ENCODE measurements at places on chromosomes 4 and X.

GRCh38 chr4:48503233-48504025 lies 13.4 kb downstream of the ZAR1 start:
- no peak for DNase-seq

- DNase-seq: no peak
Observed at GRCh38 chr4:109051054-109051453, 251.4 kb downstream of the COL25A1 start.

DNA sequence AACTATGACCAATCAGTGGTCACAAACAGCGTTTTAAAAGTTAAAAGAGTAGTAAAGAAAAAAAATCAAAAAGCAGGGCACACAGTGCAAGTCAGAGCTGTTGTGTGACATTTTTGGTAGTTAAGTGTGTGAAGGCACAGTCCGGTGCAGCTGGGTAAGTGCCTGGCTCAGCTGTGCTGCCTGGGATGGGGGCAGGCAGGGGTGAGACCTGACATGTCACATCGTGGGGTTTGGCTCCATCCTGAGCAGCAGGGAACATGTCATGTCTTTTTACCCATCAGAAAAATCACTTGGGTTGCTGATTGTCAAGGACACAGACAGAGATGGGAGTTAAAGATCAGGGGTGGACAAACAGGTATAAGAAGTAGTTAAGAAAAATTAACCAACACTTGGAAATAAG lies 125.1 kb downstream of the NSUN7 start:
- no peak for DNase-seq

GRCh38 chr4:170080496-170080895 lies 9.3 kb downstream of the AADAT start:
- DNase-seq: no peak

GRCh38 chr4:156186111-156186510 lies 232.4 kb upstream of the CTSO start:
- no peak for DNase-seq

GRCh38 chr4:141301216-141301615 lies 80.5 kb downstream of the ZNF330 start:
- no peak for DNase-seq

Measured in stimulated activated CD4-positive, alpha-beta T cell treated with anti-CD3 and anti-CD28 coated beads, Interleukin-2, amount 100 ng/mL, for 48 hours (primary cell).